HEK293T (cell line): ENCODE measurements at places on chromosomes 2 and 18.

GRCh38 chr2:36737131-36737750 is 40.7 kb downstream of the VIT start:
- DNase-seq: no peak

DNA sequence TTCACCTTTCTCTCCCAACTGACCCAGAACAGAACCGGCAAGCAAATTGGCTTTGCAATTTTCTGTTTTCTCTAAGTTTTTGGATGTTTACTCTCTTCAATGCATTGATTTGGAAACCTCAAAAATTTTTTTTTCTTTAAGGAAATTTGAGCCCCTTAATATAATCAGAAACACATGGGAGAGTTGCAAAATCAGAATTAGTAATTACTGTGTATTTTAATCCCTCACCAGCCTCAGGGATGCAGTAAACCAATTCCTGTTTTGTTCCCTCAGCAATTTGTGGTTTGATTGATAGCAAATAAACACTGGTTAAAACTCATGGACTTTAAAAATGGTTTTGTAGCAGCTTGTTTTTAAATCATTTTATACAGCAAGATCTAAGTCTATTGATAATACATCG is 281.5 kb downstream of the NEDD4L start:
- no peak for DNase-seq

GRCh38 chr2:146576339-146577111 is 1268.3 kb upstream of the ACVR2A start:
- DNase-seq: no peak

DNA sequence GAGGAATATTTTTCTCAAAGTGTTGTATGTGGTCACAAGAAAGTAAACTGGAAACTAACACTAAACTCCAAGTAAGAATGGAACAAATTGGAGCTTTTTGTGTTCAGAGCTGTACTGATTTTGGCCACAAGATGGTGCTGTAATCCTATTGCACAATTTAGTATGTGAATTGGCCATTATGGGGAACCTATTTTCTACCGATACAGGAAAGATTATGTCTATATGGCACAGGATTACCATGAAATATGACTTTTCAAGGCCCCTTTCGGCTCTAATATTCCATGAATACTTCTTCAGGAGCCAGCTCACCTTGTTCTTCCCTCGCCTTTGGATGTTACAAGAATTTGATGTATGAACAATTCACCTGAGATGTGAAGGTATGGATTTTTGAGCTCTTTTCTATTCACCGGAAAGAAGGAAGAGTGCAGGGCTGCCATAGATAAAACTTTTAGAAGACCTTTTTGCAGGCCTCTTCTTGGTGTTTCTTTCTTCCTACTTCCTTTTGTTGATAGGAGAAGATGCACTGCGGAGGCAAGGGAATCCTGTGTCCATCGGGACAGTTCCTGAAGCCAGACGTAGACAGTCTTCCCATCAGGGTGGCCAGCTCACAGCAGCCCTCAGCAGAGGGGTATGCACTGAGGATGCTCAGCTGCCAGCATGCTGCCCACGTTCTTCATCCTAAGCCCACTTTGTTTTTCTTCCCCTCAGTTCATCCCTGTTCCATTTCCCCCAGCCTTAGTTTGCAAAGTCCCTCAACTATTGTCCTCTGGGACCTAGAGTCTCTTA is 13.3 kb downstream of the MRPL44 start:
- peak; percentile 30 for DNase-seq

DNA sequence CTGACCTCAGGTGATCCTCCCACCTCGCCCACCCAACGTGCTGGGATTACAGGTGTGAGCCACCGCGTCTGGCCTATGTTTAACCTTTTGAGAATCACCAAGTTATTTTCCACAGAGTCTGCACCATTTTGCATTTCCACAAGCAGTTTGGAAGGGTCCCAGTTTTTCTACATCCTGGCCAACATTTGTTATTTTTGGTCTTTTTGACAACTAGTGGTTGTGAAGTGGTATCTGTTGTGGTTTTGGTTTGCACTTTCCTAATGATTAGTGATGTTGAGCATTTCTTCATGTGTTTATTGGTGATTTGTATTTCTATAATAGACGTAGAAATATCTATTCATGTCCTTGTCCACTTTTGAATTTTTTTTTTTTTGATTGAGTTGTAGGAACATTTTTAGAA is 67.9 kb downstream of the BIRC6 start:
- DNase-seq: no peak

DNA sequence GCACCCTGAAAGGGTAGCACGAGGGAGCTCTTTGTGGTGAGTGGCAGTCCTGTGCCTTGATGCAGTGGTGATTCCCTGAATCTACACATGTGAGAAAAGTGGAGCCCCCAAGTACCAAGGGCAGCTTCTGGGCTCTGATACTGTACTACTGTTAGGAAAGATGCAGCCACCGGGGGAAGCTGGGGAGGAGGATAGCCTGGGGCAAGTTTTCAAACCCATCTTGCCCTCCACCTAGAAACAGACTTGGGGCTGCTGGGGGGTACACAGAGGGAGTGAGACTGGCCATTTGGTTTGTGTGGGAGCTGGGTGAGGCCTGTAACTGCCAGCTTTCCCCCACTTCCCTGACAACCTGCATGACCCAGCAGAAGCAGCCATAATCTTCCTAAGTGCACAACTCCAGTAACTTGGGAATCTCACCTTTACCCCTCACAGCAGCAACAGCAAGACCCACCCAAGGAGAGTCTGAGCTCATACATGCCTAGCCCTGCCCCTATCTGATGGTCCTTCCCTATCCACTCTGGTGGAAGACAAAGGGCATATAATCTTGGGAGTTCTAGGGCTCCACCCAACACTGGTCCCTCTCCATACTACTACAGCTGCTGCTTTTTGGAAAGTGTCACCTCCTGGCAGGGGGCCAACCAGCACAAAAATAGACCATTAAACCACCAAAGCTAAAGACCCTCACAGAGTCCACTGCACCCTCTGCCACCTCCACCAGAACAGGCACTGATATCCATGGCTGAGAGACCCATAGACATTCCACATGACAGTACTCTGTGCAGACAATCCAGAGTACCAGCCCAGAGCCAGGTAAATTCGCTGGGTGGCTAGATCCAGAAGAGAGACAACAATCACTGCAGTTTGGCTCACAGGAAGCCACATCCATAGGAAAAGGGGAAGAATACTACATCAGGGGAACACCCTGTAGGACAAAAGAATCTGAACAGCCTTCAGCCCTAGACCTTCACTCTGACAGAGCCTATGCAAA is 8.2 kb downstream of the MALL start:
- DNase-seq: no peak

- peak; percentile 33 for DNase-seq
Measured at GRCh38 chr2:94759211-94759610, 112.0 kb upstream of the TEKT4 start.

DNA sequence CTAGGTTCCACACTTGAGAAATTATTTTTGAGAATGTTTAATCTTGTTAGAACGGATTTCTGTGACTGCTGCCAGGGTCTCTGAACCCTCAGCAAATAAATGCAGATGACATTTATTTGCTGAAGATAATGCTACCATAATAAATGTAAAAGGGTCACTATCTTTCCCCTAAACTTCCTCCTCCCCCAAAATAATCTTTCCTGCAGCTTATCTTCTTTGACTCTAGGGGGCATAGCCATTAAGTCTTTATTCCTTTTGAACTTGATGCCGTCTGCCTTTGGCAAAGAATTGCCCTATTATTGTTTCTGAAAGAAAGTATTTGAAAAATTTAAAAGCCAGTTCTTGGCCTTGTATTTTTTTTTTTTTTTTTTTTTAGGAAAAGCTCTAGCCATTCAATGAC is 63.6 kb upstream of the ACSL3 start:
- peak; percentile 38 for DNase-seq

DNA sequence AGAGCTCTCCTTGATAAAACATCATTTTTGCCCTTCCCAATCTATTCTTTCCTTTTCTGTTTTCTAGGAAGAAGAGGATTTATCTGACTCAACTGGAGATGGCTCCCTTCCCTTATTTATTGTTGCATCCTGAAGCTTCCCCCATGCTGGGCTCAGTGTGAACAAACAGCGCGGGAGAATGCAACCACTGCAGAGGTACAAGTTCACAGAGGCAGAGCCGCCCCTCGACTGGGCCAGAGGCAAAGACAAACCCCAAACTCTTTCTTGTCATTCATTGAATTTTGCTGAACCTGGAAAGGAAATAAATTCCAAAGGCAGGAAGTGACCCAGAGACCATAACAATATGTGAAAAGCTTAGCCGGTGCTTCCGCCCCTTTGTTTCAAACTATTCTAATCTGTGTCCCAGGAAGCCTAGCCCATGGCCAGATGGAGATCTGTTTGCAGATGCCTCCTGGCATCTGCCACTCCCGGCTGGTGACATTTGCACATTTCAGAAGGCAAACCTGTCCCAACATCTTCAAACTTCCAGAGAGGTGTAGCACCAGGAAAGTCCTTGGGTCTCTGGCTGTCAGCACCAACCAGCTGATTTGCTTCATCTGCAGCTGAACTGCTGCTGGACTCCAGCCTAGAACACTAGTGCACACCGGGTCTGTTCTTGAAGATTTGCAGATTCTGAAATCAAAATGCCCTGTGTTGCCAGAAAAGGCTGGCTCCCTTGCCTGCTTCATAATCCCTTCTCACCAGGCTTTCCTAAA is 79.4 kb upstream of the MAP4K3 start:
- no peak for DNase-seq
